Activated CD4-positive, alpha-beta T cell treated with anti-CD3 and anti-CD28 coated beads, Interleukin-2, Interleukin-4, amounts not matched to agents 100 ng/mL and 50 ng/mL, durations not matched to agents 16 hours and 8 hours (primary cell): ENCODE measurements at places on chromosomes 13 and 19.

DNA sequence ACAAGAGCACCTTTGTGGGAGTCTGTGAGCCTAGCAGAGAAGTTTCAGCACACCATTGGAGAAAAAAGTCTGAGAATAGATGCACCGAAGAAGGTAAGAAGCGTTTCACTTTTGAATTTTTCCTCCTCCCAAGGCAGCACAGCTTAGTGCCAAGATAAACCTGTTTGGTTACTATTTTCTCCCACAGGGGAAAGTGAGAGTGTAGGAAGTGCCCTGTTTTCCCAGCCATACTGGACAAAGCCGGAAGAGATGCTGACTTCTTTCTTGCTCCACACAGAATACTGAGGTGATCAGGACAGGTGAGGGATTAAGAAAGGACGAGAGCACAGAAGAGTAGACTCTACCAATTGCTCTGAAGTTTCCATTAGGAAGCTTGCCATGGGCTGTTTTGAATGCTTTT lies 1011.0 kb upstream of the MIR17HG start:
- DNase-seq: no peak

DNA sequence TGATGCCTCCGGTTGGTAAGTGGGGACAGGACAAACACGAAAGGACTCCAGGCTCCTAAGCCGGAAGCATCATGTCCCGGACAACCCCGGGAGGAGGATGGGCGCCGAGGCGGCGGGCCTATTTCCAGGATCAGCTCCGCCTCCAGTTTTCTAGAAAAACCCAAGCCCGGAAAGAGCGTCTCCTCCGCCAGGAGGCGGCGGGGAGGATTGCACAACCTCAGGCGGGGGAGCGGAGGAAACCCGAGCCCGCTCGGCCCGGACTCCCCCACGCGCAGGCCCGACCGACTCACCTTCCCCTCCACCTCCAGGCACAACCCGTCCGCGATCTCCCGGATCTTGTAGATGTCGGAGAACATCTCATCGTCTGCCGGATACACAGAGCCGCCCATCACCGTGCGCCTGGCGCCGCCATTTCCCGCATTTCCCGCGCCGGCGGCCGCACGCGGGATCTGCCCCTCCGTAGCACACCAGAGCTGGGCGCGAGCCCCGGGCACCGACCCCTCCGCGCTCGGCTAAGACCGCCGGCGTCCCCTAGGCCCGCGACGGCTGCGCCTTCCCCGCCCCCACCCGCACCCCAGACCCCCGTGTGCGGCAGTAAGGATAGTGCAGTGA lies 455 bp downstream of the TPT1 start:
- DNase-seq: peak; percentile 83

DNA sequence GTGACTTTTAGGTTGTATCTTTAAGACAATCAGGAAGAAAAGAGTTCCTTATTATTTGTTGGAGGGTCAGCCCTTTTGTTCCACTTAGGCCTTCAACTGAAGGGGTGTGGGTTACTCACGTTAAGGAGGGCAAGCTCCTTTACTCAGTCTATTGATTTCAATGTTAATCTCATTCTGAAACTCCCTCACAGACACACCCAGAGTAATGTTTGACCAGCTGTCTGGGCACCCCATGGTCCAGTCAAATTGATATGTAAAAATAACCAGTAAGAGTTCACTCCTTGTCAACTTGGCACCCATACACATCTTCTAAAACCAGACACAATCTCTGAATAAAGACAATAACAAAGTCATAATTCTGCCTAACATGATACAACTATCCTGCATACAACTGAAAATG lies 292.9 kb downstream of the KLF5 start:
- DNase-seq: no peak

- no peak for DNase-seq
Measured at GRCh38 chr19:1610579-1610978, 5.3 kb upstream of the UQCR11 start.

GRCh38 chr13:60164234-60164889 lies 634 bp upstream of the DIAPH3 start:
- DNase-seq: no peak

- DNase-seq: peak; percentile 32
Measured at GRCh38 chr13:21638319-21639282, 32.3 kb upstream of the FGF9 start.

- DNase-seq: no peak
Measured at GRCh38 chr19:44796701-44797115, 12.2 kb upstream of the BCAM start.

- DNase-seq: no peak
Measured at GRCh38 chr19:23974941-23975340, 60.3 kb downstream of the ZNF726 start.

- DNase-seq: peak; percentile 75
Measured at GRCh38 chr19:34345947-34346351, 19.0 kb upstream of the GPI start.

DNA sequence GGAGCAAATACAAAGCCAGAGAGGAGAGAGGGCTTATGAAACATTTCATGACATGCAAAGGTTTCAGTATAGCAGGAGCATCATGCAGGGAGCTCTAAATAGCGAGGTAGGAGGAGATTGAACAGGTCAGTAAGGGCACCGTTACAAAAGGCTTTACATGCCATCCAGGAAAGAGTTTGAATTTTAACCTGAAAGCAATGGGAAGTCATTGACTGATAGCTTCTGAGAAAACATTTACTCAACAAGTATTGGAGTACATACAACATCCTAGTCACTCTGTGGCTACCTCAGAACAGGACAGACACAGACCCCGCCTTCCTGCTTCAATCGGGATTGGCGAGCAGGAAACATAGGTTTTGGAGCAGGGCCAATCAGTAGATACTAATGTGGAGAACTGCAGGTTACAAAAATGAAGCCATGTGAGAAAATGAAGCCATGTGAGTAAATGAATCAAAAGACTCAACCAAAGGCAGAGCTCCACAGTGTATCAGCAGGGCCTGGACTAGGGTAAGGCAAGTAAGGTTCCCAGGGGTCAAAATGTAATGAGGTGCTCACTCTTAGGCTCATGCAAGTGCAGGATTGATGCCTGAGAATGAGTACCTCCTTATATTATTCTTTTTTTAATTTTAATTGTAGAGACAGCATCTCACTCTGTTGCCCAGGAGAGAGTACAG lies 46.8 kb upstream of the FNDC3A start:
- DNase-seq: no peak

DNA sequence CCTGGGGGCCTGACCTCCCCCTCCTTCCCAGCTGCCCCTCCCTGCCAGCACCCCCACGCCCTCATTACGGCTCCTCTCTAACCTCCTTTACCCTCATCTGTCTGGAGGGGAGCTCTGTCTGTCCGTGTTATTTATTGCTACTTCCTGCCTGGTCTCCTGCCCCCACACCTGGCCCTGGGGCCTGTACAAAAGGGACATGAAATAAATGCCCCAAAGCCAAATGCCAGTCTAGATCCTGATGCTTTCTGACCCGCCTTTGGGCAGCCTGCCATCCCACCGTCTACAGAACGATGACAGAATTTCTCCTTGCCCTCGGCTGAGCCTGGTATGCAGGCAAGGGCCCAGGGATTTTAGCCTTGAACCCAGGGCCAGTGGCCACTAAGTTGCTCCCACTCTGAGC lies 15.4 kb upstream of the CD22 start:
- DNase-seq: no peak

DNA sequence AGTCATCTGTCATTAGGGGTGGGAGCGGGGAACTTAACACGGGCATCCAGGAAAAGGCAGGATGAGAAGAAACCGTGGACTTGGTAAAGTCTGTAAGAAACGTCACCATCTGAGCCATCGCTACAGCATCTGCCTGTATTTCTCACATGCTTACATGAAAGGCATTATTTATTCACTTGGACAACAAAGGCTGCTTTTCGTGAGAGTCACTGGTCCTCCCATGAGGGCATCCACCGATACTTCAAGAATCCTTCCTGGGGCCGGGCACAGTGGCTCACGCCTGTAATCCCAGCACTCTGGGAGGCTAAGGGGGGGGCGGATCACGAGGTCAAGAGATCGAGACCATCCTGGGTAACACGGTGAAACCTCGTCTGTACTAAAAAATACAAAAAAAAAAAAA lies 16.1 kb downstream of the ZNF446 start:
- DNase-seq: no peak
